ENCODE measurements at places on chromosomes 7 and 10. TPM values are rescaled to one million over a fixed set of nuclear protein-coding genes. Genes with fewer than 3 reads are reported as not detected.

The SFXN4 gene
- total RNA-seq, result 44.7 TPM

The CREM gene
- 106 TPM for total RNA-seq

The FBXO24 gene
- 2.1 TPM for total RNA-seq

The HOXA7 gene
- total RNA-seq, result not detected

The IL6 gene
- 1.6 TPM for total RNA-seq
